ENCODE measurements at places on chromosomes 11 and 22.

- DNase-seq = no peak
Measured at GRCh38 chr22:31271485-31271884, 20.8 kb downstream of the PIK3IP1 start.

DNA sequence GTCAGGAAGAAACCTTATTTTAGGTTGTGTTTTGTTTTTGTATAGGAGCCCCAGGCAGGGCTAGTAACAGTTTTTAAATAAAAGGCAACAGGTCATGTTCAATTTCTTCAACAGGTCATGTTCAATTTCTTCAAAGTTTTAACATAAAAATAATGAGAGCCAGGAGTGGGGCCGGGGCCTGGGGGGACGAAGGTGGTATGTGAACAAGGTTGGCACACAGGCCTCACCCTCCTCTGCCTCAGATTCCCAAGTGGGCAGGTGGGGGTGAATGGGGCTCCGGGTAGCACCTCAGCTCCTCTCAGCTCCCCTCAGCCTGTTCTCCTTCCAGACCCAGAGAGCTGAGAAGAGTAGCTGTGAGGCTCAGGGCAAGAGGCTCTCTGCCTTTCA, 4.4 kb downstream of the DERL3 start:
- DNase-seq = no peak

DNA sequence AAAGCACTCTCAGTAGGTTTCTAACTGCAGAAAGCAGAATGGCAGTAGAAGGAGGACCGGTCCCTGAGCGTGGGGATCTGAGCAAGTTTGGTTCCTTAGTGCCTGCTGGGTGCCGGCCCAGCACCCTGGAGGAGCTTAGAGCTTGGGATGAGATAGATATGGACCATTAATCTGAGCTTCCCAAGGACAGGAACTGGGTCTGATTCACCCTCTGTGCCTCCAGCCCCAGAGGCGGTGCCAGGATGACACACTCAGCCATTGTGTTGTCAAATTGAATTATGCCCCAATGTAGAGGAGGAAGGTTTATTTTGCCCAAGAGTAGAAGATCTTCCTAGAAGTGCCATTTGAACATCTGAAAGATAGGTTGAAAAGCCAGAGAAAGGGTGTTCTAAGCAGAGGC, 4.3 kb downstream of the ZC3H7B start:
- peak; percentile 74 for DNase-seq

DNA sequence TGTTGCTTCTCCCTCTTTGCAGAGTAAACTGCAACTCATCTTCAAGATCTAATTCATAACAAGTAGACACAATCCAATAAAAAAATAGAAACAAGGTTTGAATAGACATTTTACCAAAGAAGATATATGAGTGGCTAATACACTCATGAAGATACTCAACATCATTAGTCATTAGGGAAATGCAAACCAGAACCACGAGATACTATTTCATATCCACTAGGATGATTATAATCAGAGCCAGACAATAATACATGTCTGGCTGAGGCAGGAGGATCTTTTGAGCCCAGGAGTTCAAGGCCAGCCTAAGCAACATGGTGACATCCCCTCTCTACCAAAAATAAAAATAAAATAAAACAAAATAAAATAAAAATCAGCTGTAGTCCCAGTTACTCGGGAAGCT, 85.0 kb downstream of the ATG16L2 start:
- DNase-seq = no peak

DNA sequence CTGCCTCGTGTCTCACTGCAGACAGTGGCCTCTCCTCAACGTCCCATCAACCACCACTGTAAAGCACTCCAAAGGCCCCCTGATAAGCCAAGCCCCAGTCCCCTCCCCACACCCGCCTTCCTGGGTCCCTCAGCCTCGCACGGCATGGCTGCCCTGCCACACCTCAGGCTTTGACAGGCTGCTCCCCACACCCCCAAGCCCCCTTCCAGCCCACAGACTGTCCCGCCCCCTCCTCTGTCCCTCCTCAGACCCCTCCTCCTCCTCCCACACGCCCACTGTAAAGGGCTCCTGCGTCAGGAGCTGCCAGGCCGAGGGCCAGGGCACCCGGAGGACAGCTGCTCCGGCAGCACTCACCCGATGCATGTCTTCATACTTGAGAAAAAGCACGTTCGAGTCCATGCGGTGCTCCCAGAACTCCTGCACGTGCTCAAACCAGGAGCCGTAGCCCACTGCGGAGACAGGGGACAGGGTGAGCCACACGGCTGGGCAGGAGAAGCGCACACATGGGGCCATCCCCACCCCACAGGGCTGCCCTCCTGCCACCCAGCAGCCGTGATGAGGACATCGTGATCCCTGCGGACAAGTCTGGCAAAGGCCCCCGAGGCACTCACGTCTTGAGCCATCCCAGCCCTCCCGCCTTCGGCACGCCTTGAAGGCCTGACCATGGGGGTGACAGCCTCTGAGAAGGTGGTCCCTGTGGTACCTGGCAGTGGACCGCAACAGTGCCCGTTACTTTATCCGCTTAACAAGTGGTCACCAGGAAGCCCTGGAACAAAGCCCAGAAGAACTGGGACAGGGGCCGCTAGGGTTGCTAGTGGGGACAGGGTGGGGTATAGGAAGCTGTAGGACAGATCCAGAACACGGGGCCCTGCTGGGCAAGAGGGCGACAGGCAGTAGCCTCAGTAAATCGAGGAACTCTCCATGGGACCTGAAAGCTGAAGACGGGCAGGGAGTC, 21.5 kb upstream of the EFCAB6 start:
- no peak for DNase-seq

GRCh38 chr11:12321217-12321937, 56.0 kb upstream of the PARVA start:
- DNase-seq = no peak

GRCh38 chr11:90274362-90274761, 51.5 kb upstream of the CHORDC1 start:
- DNase-seq = no peak

DNA sequence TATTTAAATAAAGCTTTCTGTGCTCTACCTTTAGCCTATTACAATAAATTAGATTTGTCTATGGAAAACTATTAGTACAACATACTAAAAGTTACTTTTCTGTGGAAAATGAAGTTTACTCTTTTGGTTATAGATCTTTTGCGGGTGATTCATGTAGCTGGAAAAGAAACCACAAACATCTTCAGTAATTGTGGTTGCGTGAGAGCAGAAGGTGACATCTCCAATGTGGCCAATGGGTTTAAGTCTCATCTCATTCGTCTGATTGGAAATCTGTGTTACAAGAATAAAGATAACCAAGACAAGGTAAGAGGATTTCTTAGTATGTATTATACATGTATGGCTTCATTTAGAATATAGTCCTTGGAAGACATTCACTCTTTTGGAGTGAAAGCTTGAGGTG, 68.6 kb downstream of the ATXN10 start:
- no peak for DNase-seq

DNA sequence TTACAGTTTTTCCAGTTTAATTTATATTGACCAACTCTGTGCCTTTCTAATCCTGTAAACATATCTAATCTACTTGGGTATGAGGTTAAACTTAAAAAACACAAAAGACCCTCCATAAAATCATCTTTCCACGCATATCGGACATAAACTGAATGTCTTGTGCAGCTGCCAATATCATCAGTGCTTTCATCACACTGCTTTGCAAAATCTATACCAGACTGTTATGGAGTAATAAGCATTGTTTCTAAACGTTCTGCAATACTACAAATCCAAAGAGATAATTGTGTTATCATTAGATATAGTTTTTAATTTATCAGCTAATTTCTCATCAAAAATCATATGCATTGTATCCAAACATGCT, 36.1 kb upstream of the AMPD3 start:
- no peak for DNase-seq

- peak; percentile 67 for DNase-seq
Measured at GRCh38 chr22:30309951-30310741, 16.6 kb downstream of the TBC1D10A start.

DNA sequence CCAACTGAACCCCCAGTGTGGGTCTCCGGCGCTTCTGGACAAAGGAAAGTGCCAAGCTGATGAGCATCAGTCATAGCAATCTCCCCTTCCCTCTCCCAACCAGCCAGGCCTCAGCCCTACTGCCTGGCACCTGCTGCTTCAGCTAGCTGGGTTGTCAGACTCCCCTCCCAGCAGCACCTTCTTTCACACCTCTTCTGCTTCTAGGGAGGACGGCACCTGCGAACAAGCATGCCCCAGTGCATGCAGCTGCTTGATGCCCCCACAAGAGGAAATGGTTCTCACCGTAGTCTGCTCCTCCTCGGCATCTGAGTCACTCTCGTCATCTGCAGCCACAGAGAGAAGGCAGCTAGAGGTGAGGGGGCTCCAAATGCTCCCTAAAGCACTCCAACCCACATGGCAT, 25.4 kb downstream of the THOC5 start:
- no peak for DNase-seq

DNA sequence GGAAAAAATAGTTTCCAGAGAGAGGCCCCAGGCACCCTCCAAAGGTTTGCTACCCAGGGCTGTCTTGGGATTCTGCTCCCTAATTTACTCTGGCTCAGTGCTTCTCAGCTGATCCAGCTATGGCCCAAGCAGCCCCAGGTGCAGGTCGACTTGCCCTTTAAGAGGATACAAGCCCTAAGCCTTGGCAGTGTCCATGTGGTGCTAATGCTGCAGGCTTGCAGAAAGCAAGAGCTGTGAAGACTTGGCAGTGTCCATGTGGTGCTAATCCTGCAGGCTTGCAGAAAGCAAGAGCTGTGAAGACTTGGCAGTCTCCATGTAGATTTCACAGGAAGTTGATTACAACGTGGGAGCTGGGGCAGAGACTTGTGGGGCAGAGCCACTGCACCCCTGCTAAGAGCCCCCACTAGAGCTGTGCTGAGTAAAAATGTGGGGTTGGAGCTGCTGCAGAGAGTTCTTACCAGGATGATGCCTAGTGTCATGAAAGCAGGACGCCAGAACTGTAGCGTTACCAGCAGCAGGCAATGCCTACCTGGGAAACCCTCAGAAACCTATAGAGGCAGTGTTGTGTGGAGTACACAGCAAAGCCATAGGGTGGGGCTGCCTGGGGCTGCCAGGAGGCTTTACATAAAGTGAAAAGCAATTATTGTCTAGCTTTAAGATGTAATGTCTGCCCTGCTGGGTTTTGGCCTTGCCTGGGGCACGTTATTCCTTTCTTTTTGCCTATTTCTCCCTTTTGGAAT, 16.1 kb upstream of the OR52K1 start:
- no peak for DNase-seq

DNA sequence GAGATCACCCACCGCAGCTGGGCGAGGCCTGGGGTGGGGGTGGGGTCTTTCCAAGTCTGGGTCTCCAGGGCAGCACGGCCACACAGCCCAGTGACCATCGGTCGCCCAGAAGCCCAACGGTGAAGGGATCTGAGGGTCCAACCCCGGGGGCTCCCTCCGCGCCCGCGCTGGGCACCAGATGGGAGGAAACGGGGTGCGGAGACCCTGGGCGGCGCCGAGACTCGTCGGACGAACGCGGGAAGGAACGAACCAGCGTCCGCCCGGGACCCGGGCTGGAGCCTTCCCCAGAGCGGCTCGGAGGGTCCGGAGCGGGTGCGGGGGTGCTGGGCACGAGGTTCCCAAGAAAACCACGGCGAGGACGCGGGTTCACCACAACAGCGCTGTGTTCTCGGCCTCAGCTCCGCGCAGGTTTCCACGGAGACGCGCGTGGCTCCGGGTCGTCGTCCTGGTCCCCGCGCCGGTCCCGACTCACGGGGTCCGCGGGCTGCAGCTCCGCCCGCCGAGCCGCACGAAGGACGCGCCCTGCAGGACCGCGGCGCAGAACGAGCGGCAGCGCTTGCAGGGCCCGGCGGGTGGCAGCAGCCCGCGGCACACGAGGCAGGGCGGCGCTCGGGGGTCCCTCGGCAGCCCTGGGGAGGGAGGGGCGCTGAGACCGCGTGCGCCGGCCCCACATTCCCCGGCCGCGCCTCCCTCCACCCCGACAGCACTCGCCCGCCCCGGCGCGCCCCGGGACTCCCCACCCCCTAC, 2.3 kb upstream of the IL17REL start:
- no peak for DNase-seq

- no peak for DNase-seq
Measured at GRCh38 chr11:133656082-133656635, 123.9 kb upstream of the OPCML start.
